Suppressor macrophage treated with lipopolysaccharide for 4 hours (primary cell): ENCODE measurements at places on chromosomes 5 and 9.

DNA sequence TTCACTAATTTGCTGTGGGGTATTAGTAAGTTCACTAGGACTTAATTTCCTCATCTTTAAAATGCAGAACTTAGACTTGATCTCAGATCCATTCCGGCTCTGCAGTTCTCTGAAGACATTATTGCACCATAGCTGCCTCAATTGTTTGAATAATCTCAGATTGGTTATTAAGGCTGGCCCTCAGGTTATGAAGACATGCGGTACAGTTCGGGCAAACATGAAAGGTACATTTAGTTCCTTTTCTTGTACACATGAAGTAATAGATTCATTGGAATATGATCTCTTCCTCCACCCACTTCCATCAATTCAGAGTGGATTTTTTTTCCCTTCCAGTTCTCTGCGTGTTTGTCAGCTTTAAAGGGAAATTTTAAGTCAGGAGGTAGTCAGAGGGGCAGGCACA, 28.0 kb downstream of the ATP6V0E1 start:
- DNase-seq: peak; percentile 65

- no peak for DNase-seq
Measured at GRCh38 chr5:168570490-168571328, 8.5 kb downstream of the PANK3 start.

DNA sequence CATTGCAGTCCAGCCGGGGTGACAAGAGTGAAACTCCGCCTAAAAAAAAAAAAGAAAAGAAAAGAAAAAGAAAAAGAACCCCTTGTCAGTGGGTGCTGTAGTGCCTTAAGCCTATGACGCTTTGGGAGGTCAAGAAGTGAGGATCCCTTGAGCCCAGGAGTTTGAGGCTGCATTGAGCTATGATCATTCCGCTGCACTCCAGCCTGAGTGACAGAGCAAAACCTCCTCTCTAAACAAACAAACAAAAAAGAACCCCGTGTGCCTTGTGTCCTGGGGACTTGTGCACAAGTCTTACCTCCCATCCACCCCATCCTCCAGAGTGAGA, 33.5 kb upstream of the STXBP1 start:
- no peak for DNase-seq

DNA sequence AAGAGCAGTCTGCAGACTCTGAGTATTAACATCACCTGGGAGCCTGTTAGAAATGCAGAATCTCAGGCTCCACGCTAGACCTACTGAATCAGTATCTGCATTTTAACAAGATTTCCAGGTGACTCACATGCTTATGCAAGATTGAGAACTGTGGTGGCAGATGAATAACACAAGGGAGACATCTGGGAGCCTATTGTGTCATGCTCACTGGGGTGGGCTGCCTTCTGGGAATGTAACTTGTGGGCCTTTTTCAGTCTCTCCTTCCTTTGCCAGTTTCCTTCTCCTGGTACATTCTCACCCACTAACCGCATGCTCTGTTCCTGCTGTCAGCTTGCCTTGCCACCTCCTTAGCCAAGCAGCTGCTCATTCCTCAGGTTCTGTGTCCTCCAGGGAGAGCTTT, 176.6 kb upstream of the C9orf72 start:
- no peak for DNase-seq

- DNase-seq: no peak
Measured at GRCh38 chr5:176425791-176426190, 9.5 kb upstream of the CLTB start.

- DNase-seq: peak; percentile 67
Measured at GRCh38 chr5:14156650-14157492, 13.7 kb downstream of the TRIO start.

DNA sequence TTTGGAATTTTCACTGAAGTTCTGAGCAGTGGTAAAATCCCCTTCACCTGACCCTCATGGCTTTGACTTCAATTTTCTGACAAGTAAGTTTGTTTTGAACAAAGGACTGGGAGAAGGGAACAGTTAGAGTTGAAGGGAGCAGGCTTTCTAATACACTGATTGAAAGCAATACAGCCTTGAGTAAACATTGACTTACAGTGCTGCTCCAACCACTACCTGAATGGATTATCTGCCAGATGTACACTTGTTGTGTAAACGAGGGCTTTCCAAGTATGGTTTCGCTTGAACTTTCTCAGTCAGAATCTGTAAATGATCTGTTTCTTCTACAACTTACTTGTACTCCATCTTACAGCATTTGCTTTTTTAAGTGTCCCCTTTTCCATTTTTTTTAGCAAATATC, 1414.9 kb upstream of the NUDT12 start:
- DNase-seq: no peak

DNA sequence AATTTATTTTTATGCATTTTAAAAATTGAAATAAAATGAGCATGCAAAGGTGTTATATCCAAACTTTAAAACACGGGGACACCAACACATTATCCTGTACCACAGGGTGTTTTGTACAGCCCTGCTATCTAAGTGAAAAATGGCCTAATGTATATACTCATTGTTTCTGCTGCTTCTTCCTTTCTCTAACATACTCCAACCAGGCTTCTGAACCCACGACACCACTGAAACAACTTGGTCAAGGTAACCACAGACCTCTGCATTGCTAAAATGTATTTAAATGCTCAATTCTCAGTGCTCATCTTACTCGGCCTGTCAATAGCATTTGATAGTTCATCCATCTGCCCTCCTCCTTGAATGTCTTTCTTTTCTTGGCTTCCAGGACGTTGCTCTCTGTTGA, 48.3 kb downstream of the DENND1A start:
- no peak for DNase-seq

- DNase-seq: no peak
Measured at GRCh38 chr9:105309531-105309931, 65.1 kb downstream of the SLC44A1 start.

GRCh38 chr5:154421868-154422267, 23.9 kb upstream of the SAP30L start:
- peak; percentile 34 for DNase-seq

GRCh38 chr9:101083448-101084202, 55.1 kb downstream of the PLPPR1 start:
- DNase-seq: no peak

DNA sequence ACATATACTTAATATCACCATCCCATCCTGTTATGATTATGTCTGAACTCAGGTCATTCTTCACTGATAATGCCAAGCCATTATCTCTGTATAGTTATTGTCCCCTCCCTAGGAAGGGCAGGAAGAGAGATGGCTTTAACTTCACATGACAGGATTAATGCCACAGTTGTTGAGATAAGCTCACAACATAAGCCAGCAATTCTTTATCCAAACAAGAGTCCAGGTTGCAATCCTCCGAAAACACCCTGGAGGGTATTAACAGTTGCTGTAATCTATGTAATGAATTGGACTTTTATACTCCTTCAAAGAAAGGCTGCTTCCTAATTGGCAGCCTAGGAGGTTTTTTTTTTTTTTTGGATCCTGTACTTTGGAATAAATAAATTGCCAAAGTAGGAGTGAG, 779.4 kb downstream of the SEMA5A start:
- no peak for DNase-seq

- DNase-seq: no peak
Measured at GRCh38 chr5:7396713-7397454, 946 bp downstream of the ADCY2 start.

GRCh38 chr5:123496892-123497291, 15.1 kb upstream of the CSNK1G3 start:
- no peak for DNase-seq

DNA sequence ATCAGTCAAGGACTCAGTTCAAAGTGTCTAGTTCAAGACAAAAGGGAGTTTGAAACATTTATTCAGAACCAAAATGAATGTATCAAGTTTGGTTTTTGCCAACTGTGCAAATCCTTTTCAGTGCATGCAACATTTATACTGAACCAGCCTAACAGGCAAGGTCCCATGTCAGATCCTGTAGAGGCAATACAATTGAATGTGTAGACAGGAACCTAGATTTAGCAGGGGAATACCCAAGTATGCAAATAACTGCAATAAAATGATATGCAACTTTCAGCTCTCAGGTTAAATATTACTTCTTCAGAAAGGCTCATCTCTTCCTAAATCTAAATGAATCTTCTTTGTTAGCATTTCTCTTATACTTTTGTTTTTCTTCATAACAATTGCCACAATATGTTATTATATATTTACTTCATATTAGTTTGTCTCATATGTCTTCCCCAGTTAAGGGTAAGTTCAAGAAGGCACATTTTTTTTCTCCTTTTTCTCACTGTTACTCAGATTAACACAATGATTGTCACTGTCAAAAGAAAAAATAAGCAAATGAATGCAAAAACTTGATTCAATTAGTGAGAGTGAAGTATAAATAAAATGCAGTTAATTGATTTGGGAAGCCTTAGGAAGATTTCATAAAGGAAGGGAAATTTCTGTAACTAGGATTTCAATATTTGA, 163.9 kb upstream of the RASA1 start:
- DNase-seq: no peak

- DNase-seq: no peak
Measured at GRCh38 chr5:142701673-142702311, 15.9 kb upstream of the FGF1 start.

GRCh38 chr5:175343308-175343707, 100.7 kb downstream of the DRD1 start:
- no peak for DNase-seq

DNA sequence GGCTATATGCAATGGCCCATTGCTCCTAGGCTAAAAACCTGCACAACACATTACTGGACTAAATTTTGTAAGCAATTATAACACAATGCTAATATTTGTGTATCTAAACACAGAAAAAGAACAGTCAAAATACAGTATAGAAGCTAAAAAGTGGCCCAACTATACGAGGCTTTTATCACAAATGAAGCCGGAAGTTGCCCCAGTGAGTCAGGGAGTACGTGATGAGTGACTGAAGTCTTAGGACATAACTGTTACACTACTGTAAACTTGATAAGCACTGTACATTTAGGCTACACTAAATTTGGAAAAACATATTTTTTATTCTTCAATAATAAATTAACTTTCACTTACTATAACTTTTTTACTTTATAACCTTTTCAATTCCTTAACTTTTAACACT, 105.2 kb upstream of the PRR16 start:
- DNase-seq: no peak

DNA sequence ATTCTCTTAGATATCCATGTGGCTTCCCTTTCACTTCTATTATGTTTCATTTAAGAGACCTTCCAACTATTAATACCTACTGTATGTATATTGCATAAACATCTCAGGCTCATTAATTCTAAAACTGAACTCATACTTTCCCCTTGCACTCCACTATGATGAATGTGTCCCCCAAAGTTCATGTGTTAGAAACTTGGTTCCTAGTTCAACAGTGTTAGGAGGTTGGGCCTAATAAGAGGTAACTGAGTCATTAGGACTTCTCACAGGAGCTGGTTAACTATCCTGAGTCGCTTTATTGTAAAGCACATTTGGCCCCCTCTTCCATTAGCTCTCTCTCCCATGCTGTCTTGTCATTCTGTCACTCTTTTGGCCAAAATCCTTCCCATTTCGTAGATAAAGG, 22.0 kb downstream of the ANKHD1 start:
- DNase-seq: no peak

GRCh38 chr5:22709743-22710142, 143.4 kb downstream of the CDH12 start:
- no peak for DNase-seq

DNA sequence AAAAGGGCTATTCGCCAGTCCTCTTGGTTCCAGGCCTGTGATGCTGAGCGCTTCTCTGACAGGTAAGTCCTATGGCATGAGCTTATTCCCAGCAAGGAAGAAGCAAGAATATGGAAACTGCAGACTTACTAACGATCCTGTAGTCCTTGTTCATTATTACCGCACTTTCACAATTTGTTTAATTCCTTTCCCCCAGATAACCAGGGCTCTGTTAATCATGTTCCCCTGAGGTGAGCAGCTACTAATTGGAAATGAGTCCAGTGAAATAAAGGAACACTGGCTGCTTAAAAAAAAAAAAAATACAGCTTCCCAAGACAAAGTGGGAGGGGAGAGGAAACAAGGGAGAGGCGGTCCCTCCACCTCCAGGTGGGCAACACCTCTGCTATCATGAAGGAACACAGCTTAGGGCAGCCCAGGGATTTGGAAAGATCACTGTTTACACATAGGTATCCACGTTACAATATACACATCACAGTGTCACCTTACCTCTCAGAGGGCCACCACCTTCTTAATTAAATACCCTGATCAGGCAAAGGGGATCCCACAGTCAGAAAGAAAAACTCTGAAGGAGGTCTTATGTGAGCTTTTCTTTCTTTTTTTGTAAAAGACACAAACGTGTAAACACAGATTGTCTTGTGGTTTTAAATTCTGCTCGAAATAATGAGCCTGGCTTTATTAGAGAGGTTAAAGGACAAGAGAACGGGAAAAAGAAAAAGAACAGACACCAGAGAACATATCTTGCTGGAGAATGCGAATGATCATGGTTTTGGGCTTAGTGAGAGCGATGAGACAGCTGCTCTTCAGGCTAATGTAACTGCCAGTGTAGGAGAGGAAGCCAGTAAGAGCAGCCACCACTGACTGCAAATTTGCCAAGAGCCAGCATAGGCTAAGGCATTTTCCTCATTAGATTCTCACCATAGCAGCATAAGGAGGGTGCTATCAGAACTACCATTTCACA, 258.6 kb downstream of the CRB2 start:
- DNase-seq: no peak

- no peak for DNase-seq
Measured at GRCh38 chr9:129318121-129319075, 140.3 kb upstream of the IER5L start.

DNA sequence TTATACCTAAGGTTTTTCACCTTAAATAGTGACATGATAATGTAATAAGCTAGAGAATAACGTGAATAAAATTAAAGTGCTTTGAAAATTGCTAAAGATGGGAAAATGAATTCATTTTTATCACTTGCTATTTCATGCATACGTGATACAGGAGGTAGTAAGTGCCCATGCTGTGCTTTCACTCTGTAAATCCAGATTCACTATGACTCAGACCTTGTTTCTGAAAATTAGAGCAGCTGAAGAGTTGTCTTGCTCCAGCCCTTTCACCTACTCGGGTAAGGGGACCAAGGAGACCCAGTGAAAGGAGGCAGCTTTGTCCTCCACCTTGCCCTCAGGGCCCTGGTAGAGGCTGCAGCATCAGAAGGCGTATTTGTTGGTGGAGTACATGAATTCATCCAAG, 87.9 kb downstream of the ANKH start:
- no peak for DNase-seq

GRCh38 chr9:101592788-101593187, 2.0 kb downstream of the PPP3R2 start:
- DNase-seq: no peak
